ENCODE measurements at places on chromosomes 2 and 18.

DNA sequence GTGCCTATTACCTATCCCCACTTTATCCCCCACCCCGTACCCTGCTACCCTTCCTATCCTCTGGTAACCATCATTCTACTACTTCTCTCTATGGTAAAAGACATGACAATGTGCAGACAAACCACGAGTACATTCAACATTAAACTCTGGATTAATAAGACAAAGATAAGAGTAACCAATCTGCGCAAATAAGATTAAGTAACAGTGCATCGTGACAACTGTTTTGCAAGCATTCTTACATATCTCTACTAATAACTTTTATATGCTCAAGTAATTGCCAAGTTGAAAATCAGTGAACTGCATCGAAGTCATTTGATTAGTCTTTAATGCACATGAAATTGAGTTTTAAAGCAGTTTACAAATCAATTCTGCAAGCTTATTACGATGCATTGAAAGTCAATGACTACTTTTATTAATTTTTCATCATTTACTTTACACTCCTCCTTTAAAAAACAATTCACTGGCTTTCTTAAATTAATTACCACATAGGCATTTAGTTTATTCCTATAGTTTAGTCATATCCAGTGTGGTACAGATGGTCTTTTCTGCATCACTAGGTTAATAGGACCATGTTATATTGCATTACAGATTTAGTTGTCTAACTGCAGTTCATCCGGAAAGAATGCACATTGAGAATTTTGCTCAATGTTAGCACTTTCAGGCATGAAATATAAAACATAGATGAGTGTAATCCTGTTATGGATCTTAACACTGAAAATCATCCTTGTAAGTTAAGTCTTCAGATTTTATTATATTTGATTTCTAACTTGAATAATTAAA lies 178.1 kb downstream of the GCA start:
- DNase-seq: no peak

DNA sequence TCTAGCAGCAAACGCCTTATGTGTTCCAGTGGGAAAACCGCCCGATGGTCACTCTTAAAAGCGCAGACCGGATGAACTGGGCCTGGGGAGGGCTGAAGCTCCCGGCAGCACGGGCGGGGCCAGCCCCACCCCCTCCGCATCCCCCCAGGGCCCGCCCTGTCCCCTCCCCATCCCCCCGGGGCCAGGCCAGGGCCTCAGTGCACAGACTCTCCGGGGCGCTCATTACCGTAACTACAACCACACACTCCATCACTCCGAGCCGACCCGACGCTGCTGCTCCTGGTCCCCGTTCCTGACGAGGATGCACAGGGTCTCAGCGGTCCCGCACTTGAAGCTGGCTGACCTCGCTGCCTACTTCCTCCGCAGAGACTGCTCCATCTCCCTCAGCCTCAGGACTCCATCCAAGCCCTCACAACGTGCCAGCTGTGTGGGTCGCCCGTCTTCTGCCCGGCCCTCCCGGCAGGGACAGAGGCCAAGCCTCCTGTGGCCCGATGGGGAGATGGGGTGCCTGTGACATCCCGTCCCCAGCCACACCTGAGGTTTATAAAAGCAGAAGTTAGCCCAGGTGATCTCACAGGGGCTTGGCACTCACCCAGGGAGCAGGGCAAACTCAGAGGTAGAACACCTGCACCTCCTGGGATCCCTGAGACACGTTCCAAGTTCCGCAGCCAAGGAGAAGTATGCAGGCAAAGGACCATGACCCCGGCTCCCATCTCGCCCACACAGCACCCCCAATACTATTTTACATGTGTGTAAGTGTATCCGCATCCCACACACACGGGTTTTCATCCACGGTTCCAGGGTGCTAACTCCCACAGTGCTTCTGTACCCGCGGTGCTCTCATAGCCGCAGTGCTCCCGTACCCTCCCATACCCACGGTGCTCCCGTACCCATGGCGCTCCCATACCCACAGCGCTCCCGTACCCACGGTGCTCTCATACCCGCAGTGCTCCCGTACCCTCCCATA lies 36.0 kb downstream of the SLC66A2 start:
- DNase-seq: no peak

- DNase-seq: no peak
Measured at GRCh38 chr2:39741871-39742270, 37.2 kb downstream of the THUMPD2 start.

- no peak for DNase-seq
Measured at GRCh38 chr18:21004726-21005125, 106.9 kb downstream of the ROCK1 start.

GRCh38 chr2:107102176-107102575 lies 216.2 kb upstream of the ST6GAL2 start:
- no peak for DNase-seq

- DNase-seq: no peak
Measured at GRCh38 chr2:63347361-63347760, 240.9 kb downstream of the WDPCP start.

- DNase-seq: no peak
Measured at GRCh38 chr18:59005262-59005661, 134.4 kb upstream of the SEC11C start.

DNA sequence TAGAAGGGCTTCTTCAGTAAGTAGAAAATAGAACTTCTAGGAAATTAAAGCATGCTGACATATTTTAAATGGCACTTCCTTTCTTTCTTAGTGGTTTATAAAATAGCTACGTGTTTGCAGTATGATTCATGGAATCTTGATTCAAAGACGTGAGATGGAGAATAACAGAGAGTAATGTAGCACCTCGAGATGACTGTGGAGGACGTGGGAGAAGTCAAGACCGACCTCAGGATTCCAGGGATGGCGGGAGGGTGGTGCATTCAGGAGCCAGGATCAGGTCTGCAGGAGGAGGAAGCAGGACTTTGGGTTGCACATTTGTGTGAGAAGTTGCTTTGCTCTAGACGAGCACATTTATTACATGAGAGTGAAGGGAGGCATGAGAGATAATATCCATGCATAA lies 56.0 kb downstream of the DCDC2C start:
- DNase-seq: no peak

DNA sequence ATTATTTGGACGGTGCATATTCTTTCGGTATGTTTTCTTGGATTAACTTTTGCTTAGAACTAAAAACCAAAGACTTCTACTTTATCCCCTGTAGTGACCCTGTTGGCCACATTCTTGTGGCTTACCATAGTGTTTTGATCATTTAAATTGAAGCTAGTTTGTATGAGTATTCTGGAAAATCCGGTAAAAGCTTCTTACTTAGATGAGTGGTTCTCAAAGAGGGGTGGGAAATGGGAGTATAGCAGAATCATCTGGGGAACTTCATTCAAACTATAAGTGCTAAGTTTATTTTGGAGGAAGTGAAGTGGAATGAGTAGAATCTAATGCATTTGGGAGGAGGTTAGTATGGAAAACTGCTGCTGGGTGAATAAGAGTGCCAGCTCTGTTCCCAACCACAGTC lies 3.8 kb downstream of the PPP1CB start:
- no peak for DNase-seq

- peak; percentile 15 for DNase-seq
Measured at GRCh38 chr2:74379851-74380789, at the start of gene DCTN1. Gene DCTN1 (minus strand): TSS chr2:74380311. CDS start chr2:74380037, 274 bp downstream.

- no peak for DNase-seq
Measured at GRCh38 chr2:7621018-7621814, 704.0 kb downstream of the RNF144A start.

GRCh38 chr18:40529478-40529877 lies 1425.6 kb upstream of the PIK3C3 start:
- no peak for DNase-seq

GRCh38 chr18:75045272-75045671 lies 163.7 kb downstream of the PTGR3 start:
- no peak for DNase-seq

DNA sequence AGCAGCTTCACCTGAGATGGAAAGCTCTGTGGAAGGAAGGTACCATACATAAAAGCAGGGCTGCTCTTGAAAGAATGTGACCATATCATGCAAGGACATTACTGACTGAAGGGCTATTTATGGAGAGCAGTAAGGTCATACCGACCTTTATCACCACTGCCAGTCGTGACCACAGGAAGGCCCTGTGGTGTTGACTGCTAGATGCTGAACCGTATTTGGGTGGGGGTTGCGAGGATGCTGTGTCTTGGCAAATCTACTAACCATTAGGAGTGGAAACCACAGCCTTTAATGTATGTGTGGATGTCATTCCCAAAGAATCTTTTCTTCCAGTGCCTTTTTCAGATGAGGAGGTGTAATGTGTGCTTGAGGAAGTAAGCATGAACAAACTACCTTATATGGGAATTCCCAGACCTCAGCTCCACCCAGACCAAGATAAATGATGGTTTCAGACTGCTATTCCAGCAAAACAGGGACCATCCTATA lies 60.8 kb downstream of the LIMS1 start:
- no peak for DNase-seq

DNA sequence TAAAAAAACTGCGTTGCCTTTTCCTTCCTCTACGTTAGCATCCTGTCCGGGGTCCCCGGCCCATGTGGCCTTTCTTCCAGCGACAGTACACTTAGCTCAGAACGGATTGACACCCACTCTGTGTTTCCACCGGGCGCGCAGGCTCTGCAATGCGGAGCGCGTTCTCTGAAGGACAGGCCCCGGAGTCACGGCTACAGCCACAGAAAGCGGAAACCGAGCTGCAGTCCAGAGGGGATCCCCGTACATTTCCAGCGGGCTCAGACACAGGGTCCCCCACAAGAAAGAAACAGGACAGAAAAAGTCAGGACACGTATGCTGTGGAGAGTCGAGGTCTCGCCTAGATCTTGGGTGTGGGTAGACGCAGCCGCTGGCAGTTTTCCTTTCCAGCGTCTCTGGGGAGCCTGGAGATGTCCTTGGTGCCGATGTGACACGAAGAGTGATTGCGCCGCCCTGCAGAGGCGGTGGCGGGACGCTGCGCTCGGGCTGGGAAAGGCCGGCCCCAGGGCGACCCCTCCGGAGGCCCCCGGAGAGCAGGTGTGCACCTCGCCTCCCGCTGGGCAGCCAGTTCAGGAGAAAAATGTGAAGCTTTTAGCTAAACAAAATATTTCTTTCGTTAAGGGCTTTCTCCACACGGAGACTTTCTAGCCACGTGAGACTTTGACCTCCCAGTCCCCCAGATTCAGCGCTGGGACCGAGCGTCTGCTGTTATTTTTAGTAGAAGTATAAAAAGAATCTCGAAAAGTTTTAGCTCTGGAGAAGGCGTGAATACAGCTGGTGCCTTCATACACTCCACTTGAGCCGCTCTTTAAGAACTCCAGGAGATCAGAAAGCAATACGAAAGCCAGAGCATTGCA lies 1.3 kb upstream of the ACKR3 start:
- DNase-seq: peak; percentile 63

DNA sequence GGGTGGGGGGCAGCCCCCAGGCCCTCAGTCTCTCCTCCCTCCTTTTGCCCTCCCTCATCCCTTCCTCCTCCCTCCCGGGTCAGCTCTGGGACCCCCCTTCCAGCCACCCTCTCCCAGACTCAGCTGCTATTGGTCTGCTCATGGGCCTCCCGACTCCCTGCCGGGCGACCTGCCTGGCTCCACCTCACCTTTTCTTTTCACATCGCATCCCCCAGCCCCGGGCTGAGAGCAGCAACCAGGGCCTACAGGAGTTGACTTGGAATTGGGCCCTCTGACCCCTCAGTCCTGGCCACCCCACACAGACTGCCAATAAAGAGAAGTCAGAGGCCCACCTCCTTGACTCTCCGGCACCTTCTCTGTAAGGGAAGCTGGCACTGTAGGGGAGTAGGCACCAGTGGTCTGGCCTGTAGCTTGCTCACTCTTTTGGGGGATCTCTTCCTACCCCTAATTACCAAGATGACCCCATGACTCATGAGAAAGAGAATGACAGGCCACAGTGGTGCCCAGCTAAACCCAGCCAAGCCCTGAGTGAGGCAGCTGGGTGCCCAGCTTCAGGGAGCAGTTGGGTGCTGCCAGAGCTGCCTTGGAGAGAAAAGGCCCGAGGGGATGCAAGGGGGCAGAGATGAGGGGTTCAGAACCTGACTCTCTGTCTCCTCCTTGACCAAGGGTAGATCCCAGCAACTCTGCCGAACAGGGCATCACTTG lies 2.0 kb upstream of the ECEL1 start:
- no peak for DNase-seq

DNA sequence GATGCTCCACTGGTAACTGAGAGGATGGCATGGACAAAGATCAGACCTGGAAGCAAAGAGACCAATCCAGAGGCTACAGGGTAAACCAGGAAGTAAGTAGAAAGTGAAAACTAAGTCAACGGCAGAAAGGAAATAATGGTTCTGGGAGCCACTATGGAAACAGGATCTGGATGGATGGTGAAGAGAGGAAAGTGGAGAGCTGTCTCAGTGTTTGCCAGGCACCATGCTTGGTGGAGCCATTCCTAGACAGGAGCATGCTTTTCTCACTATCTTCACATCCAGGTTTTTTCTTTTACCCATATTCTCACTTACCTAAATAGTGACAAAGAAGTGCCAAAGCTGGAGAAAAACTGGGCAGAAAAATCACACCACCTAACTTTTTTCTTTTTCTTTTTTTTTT lies 22.2 kb downstream of the ZNF521 start:
- DNase-seq: peak; percentile 38

- no peak for DNase-seq
Measured at GRCh38 chr2:176158855-176159662, 2.0 kb downstream of the HOXD3 start.

GRCh38 chr2:179837408-179837807 lies 24.0 kb downstream of the ZNF385B start:
- DNase-seq: no peak

- peak; percentile 81 for DNase-seq
Measured at GRCh38 chr2:2014251-2014771, 270.0 kb upstream of the PXDN start.

DNA sequence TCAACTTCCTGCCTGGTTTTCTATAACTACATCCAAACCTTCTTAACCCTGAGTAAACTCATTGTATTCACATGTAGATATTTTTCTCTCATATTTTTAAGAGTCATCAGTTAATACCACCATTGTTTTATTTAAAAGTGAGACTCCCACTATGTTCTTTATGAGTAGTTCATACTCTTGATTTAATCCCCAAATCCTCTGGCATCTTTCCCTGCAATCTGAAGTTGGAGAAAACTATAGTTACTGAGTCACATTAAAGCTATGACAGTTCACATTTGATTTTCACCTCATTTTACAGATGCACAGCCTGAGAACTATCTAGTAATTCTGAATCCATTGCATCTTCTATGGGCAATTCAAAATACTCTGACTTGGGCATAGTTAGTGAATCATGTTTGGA lies 1358.7 kb upstream of the NRXN1 start:
- no peak for DNase-seq

DNA sequence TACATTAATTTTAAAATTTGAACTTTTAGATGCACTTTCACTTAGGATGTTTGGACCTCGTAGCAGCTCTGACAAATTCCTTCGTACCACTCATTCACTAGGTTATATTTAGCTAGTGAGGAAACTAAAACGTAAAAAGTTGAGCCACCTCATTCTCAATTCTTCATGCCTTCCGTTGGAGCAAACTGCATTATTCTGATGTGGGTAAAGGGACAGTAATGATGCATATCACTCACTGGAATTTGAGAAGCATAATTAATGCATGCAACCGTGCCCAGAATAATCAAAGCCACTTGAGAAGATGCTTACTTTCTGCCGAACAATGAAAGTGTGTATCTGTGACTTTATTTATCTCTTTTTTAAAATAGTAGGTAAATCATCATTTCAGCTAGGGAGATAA lies 2.2 kb downstream of the CNOT9 start:
- no peak for DNase-seq

- DNase-seq: no peak
Measured at GRCh38 chr18:13562494-13563029, 163.8 kb downstream of the FAM210A start.
